Coronary artery (tissue), 2 donors: ENCODE measurements at places on chromosomes 4 and X.

DNA sequence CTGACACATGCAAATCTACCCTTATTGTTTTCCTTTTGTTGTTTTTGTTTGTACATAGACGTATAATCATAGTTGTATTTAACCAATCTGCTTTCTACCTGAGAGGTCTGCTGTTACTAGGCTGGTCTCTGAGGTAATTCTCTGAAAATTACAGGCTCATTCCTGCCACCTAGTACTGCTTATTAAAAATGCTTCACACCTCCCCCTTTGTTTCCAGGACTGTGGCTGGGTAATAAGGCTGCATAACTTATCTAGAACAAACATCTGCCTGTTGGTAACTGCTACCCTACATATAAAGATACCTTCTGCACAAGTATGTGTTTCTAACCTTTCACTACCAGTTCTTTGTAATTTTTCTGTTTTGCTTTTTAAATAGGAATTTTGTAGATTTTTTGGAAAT, 34.2 kb downstream of the COX7B2 start:
- no peak for DNase-seq

DNA sequence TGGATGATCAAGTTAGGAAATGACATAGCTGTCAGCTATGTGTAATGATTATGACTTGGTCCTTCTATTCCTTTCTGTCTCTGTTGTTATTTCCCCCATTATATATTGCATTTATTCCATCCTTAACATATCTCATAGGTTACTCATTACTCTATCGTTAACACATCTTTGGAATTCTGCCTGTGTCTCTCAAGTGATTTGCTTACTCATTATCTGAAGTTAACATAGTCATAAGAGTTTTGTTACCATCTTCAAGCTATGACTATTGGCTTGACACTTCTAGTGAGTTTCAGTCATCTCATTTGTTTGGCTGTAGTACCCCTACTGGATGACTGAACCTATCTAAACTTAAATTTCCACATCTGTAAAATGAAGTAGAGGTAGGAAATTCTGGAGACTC, 286.1 kb upstream of the PPP1R2C start:
- no peak for DNase-seq

- DNase-seq = no peak
Observed at GRCh38 chrX:13219991-13220764, 99.7 kb downstream of the ATXN3L start.

- DNase-seq = no peak
Observed at GRCh38 chrX:9488586-9488985, 23.7 kb downstream of the TBL1X start.

DNA sequence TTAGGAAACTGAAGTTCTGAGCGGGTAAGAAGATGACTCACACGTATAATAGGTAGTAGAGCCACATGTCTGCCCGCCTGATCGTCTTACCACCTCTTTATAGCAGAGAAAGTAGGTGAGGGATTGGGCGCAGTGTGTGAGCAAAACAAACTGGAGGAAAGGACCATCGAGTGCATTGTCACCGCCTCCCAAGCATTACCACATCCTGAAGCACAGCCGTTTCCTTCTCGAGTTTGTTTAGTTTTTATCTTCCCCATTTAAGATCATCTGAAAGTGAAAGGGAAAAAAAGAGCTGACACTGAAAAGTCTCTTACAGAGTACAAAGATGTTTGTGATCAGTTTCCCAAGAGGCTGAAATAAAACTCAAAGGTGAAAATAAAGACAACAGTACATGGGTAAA, 14.8 kb downstream of the PDK3 start:
- no peak for DNase-seq

- no peak for DNase-seq
Observed at GRCh38 chr4:112966701-112967488, 82.6 kb upstream of the ANK2 start.

GRCh38 chr4:173450281-173450680, 51.4 kb upstream of the SCRG1 start:
- no peak for DNase-seq

GRCh38 chrX:7891928-7892327, 35.3 kb downstream of the PNPLA4 start:
- DNase-seq = no peak

GRCh38 chr4:154778264-154778663, 2.8 kb upstream of the RBM46 start:
- no peak for DNase-seq

GRCh38 chrX:74344280-74344622, 40.3 kb downstream of the ZCCHC13 start:
- DNase-seq = no peak

GRCh38 chr4:51853027-51853682, 10.2 kb downstream of the DCUN1D4 start:
- no peak for DNase-seq

DNA sequence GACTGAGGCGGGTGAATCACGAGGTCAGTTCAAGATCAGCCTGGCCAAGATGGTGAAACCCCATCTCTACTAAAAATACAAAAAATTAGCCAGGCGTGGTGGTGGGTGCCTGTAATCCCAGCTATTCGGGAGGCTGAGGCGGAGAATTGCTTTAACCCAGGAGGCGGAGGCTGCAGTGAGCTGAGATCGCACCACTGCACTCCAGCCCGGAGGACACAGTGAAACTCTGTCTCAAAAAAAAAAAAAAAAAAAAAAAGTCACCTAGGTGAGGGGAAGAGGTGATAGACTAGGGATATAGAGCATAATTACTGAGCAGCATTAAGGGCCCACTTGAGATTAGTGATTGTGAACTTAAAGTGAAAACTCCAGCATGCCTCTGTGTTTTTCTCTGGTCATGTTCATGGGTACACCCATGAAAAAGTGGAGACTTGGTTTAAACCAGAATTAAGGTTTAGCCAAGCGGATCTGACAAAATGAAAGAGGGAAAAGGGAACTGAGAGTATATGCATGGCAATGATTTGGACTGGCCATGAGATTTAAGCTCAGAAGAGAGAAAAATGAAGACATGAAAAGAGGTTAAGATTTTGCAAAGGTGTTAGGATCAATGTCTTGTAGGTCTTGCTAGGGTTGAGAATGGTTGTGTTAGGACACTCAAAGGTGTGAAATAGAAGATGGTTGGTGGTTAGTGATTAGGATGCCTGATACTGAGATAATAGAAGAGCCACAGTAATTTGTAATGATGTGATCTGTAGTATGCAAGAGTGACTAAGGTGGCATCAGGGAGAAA, 105.0 kb downstream of the RAB28 start:
- DNase-seq = no peak

DNA sequence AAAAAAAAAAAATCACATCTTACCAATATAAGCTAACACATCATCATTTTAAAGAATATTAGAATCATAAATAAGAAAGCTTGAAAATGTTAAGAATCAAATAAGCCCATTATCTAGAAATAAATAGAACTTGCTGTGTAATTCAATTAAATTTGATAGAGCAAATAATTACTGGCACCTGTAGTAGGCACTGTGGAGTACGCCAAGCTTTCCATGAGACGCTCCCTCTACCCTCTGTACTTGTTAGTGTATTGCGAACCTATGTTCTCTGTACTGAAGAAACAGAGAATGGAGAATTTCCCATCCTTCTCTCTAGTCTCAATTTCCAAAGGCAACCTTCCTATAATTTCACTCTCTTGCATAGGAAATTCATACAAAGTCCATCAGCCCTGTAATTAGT, 61.7 kb upstream of the HAND2 start:
- DNase-seq = no peak
